ENCODE measurements at places on chromosomes 4 and X.

DNA sequence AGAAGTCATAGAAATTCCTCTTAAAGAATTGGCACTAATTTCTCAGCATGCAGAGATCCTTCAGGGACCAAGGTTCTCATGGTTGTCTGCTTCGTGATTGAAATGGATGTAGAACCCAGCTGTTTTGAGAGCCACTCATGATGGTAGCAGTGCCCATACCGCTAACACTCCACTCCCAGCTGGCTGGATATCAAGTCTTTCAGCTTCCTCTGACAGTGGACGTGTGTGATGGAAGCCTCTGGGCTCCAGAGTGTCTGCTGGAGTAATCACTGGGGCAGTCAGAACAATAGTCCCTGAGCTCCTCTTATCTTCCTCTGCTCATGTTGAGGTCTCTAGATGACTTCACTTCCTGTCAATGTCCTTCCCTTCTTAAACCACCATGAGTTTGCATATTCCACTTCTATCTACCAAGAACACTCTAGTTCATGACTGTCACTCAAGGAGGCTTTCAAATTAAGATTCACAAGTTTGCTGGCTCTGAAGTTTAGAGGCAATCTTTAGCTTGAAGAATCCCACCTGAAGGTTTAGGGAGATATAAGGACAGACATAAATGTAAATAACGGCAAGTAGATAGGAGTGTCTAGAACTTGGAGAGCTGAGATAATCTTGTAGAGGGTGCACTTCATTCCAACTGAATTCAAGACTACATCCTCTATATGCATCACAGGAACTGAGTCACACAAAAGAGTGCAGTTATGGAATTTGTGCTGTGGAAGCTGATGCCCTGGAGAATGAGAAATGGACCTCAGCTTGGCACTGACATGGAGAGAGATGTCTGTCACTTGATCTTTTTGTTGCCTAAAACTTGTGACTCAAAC lies 64.5 kb upstream of the WDR1 start:
- no peak for DNase-seq

DNA sequence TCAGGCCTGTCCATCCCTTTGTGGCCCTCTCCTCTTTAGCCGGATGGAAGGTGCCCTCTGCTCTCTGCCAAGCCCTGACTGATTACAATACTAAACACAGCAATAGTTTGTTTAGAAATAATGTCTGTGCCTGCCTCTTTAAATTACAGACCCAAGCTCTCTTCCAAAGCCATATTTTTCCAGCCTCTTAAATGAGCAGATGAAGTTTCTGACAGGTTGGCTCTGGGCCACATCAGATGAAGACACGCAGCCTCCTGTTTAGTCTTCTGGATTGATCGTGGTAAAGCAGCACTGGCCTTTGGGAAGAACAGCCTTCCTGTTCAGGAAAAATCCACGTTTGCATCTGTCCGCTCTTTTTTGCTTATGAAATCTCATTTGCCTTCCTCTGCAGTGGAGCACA lies 133.6 kb downstream of the CPE start:
- no peak for DNase-seq

DNA sequence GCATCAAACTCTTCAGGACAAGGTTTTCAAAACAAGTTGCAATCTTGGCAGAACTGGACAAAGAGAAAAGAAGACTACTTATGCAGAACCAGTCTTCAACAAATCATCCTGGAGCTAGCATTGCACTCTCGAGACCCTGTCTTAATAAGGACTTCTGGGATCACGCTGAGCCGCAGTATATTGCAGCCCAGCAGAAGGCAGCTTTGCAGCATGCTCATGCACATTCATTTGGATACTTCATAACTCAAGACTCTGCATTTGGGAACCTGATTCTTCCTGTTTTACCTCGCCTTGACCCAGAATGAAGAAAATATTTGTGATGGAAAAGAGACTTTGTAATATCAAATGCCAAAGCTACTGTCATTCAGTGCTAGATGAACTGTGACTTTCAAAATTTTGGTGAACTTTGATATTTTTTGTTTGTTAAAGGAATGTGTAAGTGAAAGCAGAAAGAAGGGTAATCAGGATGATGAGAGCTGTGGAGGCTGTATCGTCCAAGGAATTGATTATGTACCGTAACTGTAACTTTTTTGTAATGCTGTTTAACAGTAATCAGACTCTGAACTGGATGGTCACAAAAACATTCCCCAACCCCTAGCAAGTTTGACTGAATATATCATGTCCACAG lies 27.2 kb downstream of the HSPA4L start:
- DNase-seq, result no peak

DNA sequence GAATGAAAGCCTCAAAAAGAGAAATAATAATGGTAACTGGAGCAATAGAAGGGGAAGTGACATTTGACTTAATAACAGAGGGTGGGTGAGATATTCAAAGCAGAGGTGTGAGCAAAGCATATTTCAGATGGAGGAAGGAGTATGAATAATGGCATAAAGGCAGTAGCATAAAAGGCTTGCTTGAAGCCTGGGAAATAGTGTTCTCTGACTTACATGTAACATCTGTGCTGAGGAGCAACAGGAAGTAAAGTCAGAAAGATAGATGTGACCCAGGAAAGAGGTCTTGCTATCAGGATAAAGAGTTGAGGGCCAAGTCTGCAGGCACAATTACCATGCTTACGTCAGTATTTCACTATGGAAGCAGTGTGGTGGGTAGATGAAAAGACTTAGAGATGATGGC lies 28.4 kb downstream of the ATP10D start:
- DNase-seq, result no peak

DNA sequence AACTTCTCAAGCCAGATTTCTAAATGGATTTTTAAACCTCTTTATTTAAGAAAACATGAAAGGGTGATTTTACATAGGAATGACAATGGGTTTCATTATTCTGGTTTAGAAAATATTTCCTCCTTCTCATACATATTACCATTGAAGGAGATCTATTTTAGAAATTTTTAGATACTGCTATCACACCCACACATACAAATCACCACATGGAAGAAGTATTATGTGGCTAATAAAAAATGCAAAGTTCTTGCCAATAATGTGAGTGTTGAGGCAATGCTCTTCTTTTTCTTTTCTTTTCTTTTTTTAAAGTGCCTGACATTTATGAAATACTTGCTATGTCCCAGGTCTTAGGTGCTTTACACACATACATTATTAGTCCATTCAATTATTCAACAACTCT lies 6.8 kb downstream of the STAP1 start:
- no peak for DNase-seq

- DNase-seq, result no peak
Observed at GRCh38 chrX:80285131-80285773, 135.0 kb upstream of the TENT5D start.

DNA sequence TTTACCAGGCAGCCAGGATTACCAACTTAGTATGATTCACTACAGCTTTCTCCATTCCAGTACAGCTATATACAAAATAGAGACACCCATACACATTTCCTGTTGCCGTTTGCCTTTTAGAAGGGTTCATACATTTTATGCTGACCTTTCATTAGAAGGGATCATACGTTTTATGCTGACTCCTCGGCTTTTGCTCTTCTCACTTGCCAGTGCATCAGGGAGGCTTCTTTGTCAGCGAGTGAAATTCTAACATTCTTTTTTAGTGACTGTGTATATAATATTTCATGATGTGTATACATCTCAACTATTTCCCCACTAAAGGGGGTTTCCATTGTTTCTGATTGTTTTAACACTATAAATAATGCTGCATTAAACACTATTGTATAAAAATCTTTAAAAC lies 552.6 kb downstream of the TRIML1 start:
- no peak for DNase-seq

GRCh38 chr4:139866276-139866962 lies 200.8 kb downstream of the MGST2 start:
- no peak for DNase-seq

DNA sequence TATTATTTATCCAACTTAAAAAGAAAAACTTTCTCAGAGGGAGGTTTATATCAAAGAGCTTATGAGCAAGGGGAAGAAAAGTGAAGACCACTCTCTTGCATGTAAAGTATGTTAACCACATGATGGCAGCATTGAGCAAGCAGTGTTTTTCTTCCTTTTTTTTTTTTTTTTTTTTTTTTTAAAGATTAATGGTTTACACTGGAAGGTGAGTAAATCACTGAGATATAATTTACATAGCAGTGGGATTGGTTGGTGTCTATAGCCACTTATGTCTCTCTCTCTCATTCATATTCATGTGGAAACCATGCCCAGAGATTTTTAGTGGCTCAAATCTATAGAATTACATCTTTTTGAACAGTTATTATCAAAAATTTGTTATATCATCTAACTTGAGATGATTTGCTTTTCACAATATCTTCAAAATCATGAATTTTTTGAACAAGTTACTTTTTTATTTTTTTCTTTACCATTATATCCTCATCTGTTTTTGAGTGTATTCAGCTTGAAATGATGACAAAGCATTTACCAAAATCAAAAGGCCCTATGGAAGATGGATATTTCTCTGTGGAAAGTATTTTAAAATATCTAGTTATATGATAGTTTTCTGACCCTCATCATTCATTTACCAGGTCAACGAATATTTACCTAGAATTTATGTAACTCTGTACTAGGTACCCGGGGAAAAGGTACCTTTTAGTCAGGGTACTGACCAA lies 31.6 kb downstream of the MTHFD2L start:
- DNase-seq, result no peak

DNA sequence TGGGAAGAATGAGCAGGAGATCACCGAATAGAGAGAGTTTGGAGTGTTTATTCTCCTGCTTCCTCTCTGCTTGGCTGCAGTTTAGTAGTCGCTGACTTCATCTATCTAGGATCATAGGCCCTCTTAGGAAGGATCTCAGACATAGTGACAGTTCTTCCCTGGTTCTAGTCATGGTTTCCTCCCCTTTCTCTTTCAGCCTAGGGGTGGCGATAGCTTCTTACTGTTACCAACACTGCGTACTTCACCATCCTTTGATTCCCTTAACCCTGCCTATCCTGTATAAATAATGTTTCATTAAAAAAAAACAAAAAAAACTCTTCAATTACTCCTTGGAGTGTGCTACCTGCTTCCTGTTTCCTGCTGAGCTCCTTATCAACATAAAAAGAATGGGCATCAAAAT lies 103.8 kb downstream of the DDX53 start:
- DNase-seq, result no peak

GRCh38 chrX:135547767-135548166 lies 27.3 kb downstream of the INTS6L start:
- no peak for DNase-seq

- DNase-seq, result no peak
Observed at GRCh38 chrX:96464880-96465558, 219.6 kb upstream of the DIAPH2 start.

DNA sequence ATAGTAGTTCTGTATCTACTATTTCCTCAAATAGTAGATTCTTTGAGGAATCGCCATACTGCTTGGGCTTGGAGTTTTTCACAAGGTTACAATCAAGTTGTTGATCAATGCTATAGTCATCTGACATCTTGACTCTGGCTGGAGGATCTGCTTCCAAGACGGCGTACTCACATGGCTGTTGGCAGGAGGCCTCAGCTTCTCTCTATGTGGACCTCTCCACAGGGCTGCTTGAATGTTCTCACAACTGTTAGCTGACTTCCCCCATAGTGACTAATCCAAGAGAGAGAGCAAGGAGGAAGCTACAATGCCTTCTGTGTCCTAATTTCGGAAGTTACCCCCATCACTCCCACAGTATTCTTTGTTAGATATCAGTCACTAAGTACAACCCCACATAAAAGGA lies 10.3 kb downstream of the EGFL6 start:
- no peak for DNase-seq

GRCh38 chrX:39936886-39937770 lies 160.6 kb downstream of the BCOR start:
- DNase-seq, result no peak

DNA sequence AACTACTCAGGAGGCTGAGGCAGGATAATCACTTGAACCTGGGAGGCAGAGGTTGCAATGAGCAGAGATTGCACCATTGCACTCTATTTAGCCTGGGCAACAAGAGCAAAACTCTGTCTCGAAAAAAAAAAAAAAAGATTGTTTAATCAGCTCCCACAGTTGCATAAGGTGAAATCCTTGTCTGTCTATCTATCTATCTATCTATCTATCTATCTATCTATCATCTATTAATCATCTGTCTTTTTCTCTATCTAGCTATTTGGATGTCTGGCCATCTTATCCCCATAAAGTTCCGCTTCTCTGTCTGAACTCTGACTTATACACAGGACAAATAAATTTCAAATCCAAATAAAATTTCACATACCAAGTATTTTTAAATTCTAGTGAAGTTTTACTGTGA lies 223.2 kb upstream of the PGRMC2 start:
- DNase-seq, result no peak

- DNase-seq, result peak; percentile 3
Observed at GRCh38 chrX:40573763-40574162, 7.0 kb upstream of the ATP6AP2 start.

DNA sequence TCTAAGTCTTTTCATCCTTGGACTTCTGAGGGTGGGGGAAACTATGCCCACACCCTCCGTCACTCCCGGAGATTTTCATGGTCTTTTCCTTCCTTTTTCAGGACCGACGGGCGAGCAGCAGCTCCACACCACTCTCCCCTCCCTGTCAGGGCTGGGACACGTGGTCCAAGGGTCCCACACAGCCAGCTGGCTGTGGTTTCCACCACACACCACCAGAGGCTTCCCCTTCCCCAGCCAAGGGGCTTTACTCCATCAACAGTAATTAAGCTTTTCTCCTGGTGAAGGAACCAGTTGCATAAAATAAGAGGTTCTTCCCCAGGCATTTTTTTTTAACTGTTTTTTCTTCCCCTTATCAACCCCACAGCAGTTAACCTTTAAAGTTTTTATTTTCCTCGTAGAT lies 453.9 kb downstream of the GPAT3 start:
- DNase-seq, result no peak

- DNase-seq, result no peak
Observed at GRCh38 chr4:184727430-184727829, 6.5 kb downstream of the CENPU start.

DNA sequence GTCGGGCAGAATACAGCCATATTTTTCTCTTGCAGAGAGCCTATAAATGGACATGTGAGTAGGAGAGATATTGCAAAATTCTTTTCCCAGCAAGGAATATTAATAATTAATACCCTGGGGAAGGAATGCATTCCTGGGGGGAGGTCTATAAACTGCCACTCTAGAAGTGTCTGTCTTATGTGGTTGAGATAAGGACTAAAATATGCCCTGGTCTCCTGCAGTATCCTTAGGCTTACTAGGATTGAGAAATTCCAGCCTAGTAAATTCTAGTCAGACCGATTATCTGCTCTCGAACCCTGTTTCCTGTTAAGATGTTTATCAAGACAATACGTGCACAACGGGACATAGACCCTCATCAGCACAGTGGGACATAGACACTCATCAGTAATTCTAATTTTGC lies 872.6 kb downstream of the FSTL5 start:
- no peak for DNase-seq

- no peak for DNase-seq
Observed at GRCh38 chrX:44876086-44876485, 3.1 kb downstream of the KDM6A start.

- no peak for DNase-seq
Observed at GRCh38 chr4:13902146-13902545, 274.6 kb upstream of the BOD1L1 start.

GRCh38 chr4:72591547-72592454 lies 22.8 kb upstream of the ADAMTS3 start:
- no peak for DNase-seq

Measured in activated T-helper 1 cell treated with anti-CD3 and anti-CD28 coated beads, Interleukin-2, amount 50 U/mL, for 16 hours (primary cell).